Stimulated activated CD4-positive, alpha-beta T cell treated with anti-CD3 and anti-CD28 coated beads, Interleukin-1b, Interleukin-23, amount 100 ng/mL, for 1 hour (primary cell): ENCODE measurements at places on chromosomes 1 and 21.

GRCh38 chr21:15022608-15023261, 42.1 kb downstream of the NRIP1 start:
- DNase-seq, result no peak

DNA sequence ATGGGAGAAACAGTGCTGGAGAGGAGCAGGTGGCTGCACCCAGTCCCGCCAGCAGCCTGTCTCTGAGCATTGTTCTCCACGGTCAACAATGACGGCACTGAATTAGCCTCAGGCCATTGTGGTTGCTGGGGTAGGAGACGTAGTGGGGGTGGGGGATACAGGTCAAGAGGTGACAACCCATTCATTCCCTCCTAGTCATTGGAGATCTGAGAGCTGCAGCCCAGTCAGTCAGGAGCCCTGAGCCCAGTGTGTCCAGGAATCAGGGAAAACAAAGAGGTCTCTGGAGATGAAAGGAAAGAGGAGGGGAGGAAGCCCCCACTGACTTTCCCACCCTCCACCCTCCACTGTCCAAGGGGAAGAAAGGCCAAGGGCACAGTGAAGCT, 15.3 kb downstream of the SMIM12 start:
- DNase-seq, result no peak

DNA sequence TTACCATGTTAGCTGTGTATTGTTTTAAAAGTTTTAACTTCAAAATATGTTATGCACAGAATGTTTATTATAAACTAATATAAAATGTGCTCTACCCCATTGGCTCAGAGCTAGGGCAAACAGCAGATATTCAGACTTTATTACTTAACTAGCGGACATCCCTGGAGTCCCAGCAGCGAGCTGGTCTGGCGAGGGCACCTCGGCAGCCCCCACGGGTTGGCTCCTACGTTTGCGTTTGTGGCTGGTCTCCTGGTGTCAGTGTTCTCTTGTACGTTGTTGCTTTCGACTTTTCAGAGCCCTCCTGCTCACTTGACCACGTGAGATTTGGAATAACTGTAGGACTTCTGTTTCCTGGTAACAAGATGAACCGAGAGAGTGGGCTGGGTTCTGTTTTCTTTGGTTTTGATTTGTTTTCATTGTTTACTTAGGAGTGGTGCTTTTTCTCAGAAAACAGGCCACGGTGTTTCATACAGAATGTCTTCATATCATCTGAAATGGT, 44.5 kb downstream of the CBS start:
- no peak for DNase-seq

DNA sequence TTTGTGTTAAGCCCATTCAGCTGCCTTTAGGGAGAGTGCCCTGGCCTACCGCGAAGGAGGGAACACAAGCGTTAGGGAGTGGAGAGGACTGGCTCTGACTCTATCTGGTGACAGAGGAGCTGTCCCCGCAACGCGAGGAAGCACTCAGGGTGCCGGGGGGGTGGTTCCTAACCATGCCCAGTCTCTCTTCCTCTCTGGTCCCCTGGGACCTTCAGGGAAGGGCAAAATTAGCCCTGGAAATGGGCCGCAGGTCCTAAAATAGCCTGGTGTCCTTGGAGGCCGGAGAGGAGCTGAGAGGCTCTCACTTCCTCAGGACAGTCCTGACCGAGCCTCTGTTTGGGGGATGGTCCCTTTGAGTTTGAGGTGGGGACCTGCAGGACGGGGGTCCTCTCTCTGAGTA, 5.8 kb downstream of the SLC45A1 start:
- DNase-seq, result no peak

GRCh38 chr21:46127239-46128105, 27.9 kb downstream of the FTCD start:
- DNase-seq, result no peak

DNA sequence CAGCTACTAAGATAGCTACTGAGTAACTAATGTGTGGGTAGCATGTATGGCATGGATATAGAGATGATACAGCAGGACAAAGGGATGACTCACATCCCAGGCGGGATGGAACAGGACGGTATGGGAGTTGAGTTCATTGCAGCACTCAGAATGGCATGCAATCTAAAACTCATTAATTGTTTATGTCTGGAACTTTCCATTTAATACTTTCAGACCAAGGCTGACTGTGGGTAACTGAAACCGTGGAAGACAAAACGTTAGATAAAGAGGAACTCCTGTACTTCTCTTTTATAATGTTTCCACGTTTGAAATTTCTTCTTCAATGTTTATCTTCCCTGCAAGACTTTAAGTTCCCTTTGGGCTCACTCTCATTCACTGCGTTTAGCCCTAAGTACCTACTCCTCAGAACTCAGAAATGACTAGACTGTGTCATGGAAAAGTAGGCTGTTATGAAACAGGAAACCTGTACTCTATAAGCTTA, 151.9 kb downstream of the MAGI3 start:
- no peak for DNase-seq

- no peak for DNase-seq
Measured at GRCh38 chr1:15833069-15833679, 14.3 kb upstream of the SPEN start.

- no peak for DNase-seq
Measured at GRCh38 chr21:38036016-38036415, 119.8 kb upstream of the KCNJ6 start.

- no peak for DNase-seq
Measured at GRCh38 chr1:58764294-58764978, 19.4 kb downstream of the JUN start.

DNA sequence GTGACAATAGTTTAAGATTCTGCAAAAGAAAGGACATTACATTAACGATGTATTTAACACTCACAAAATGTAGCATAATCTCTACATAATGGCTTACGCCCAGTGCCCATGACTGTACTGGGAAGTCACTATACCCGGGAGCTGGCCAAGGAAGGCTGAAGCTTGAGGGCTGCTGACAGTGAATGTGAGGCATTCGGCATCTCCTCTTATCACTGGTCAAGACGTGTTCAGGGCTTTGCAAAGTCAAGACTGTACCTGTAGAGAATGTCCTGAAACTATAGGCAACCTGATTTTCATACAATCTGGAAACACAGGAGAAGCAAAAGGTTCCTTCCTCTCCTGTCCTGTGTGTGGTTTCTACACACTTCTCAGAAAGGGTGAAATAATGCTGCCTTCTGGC, 12.7 kb upstream of the IFNGR2 start:
- no peak for DNase-seq

GRCh38 chr1:10710489-10710888, 86.0 kb downstream of the CASZ1 start:
- DNase-seq, result no peak

DNA sequence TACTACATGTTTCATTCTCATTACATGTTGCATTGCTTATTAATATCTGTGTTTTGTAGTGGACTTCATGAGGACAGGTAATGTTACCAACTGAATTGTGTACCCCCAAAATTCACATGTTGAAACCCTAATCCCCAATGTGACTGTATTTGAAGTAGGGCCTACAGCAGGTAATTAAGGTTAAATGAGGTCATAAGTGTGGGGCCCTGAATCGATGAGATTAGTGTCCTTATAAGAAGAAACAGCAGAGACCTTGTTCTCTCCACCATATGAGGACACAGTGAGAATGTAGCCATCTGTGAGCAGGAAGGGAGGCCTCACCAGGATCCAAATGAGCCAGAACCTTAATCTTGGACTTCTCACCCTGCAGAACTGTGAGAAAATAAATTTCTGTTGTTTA, 15.0 kb upstream of the IFNAR1 start:
- DNase-seq, result no peak

GRCh38 chr1:155872527-155872926, 13.2 kb downstream of the SYT11 start:
- DNase-seq, result no peak

DNA sequence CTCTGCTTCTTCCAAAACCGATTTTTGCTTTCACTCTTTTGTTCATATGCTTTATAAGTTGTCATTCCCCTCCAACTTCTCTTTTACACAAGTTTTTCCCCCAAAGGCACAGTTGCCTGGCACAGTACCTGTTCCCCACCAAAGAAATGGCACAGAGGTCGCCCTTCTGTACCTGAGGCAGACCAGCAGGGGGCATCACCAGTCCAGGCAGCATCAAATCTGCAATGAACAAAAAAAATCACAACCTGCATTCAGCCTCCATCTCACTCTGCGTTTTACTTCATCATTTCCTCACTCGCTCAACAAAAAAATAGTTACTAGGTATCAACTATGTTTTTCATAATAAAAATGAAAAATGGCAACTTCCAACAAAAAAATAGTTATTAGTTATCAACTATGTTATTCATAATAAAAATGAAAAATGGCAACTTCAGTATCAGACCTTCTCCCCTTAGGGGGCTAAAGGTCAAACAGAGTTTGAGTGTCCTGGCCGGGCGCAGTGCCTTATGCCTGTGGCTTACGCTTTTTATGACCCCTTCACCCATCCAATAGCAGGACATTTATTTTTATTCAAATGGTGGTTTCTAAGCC, 4.1 kb downstream of the EIF2D start:
- DNase-seq, result no peak

DNA sequence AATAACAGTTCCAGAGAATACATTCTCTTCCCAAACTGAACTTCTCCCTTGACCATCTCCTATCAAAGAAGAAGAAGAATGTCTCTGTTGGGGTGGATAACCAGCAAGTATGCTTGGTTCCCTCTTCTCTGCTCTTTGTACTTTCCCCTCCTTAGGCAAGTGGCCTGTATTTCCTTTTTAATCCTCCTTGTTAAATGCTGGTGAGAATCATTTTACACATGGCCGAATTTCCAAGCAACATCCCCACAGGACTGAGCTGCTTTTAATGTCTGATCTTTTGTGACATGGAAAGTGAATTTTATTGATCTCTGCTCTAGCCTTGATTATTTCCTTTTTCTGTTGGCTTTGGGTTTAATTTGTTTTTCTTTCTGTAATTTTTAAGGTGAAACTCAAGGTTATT, 336.7 kb downstream of the DUSP10 start:
- no peak for DNase-seq

GRCh38 chr1:204932573-204932909, 61.9 kb downstream of the NFASC start:
- no peak for DNase-seq

GRCh38 chr1:37068260-37068659, 33.9 kb upstream of the GRIK3 start:
- DNase-seq, result no peak

DNA sequence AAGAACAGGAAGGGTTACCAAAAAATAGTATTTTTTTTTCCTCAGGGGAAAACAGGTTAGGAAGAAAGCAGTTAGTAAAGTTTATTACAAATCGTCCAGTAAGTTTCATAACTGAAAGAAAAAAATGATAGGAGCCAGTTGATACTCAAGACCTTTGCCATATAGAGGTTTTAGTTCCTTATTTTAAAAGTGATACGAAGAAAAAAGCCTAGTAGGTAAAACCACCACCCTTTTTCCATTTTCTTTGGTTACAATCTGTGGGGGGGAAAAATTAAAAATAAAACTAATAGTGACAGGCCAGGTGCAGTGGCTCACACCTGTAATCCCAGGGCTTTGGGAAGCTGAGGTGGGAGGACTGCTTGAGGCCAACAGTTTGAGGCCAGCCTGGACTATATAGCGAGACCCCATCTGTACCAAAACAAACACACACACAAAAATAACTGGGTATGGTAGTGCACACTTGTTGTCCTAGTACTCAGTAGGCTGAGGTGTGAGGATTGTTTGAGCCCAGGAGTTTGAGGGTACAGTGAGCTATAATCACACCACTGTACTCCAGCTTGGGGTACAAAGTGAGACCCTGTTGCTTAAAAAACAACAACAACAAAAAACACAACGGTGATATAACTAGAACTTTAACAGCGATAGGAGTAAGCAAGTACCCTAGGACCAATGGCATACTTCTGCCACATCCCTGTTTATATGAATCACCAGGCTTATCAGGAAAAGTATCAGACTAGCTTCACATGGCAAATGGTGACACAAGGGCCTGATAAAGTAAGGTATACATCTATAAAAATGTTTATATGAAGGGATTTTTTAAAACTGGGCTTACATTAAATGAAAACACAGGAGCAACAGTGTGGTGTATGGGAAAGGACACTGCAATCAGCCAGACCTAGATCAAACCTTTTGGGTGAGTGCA, 5.4 kb downstream of the TMEM59 start:
- DNase-seq, result no peak

DNA sequence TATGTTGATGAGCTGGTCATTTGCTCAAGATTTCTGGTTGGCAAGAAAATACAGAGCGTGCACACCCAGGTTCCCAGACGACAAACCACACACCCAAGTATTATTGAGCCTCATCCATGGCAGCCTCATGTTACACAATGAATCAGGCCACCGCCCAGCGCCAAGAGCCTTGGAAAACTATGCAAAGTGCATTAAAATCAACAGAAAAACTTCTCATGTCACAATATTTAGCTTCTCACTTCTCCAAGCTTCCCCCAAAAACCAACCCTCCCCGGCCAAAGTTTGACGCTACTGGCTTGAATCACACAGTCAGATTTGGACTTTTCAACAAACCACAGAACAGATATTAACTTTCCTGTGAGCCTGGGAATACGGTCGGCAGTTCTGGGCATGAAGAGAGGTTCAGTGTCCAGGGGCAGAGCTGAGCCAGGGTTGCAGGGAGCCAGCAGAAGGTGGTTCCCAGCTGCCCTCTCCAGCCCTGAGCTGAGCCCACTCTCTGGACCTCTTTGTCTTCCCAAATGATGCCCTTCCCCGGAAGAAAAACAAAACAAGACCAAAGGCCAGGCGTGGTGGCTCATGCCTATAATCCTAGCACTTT, 71.1 kb downstream of the SETD4 start:
- DNase-seq, result no peak

- DNase-seq, result no peak
Measured at GRCh38 chr1:116579259-116579875, 8.5 kb upstream of the CD58 start.

DNA sequence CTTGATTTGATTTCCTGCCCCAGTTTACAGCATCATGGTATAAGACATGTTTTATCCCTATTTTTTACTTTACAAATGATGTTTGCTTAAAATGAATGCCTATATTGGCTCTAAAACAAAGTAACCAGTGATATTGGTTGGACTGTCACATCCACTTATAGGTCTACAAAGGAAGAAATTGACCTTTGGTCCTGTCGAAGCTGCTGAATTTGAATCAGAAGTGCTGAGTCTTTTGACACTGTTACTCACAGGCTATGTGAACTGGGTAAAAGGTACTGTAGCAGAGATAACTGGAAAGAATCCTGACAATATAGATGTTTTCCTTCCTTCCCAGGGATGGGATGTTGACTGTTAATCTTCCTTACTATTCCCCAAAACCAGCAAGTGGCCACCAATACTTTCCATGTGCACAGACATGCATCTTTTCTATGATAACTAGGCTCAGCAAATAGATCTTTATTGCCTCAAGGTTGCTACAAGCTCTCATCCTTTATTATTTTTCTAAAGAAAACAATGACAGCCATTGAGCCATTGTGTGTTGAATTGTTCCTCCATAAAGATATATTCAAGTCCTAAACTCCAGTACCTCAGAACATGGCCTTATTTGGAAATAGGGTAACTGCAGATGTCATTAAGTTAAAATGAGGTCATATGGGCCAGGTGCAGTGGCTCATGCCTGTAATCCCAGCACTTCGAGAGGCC, 175.9 kb upstream of the NR5A2 start:
- no peak for DNase-seq

- no peak for DNase-seq
Measured at GRCh38 chr1:32858791-32859190, 11.9 kb downstream of the FNDC5 start.

GRCh38 chr1:24635195-24635843, 7.8 kb upstream of the SRRM1 start:
- DNase-seq, result no peak
